Aorta (tissue), 5 donors: ENCODE measurements at places on chromosomes 12 and 14. TPM values are rescaled to one million over a fixed set of nuclear protein-coding genes. Genes with fewer than 3 reads are reported as not detected.

DNA sequence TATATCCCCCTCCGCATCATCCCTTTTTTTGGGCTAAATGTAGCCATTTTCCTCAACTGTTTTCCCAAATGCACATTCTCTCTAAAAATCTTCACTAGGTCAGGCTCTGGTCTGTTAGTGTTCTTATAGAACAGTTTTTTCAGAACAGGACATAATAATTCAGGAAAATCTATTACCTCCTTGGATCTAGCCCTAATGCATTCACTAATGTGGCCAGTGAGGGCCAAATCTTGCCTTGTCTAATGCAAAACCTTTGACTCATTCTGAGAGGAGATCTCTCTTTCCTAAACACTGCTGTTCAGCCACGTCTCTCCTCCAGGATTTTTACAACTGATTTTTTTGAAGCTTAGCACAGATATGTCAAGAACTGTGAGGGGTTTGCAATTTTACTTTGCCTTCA lies 15.5 kb downstream of the C14orf132 start:
- DNase-seq: no peak

- DNase-seq: no peak
Observed at GRCh38 chr14:54137614-54137961, 181.0 kb upstream of the BMP4 start.

DNA sequence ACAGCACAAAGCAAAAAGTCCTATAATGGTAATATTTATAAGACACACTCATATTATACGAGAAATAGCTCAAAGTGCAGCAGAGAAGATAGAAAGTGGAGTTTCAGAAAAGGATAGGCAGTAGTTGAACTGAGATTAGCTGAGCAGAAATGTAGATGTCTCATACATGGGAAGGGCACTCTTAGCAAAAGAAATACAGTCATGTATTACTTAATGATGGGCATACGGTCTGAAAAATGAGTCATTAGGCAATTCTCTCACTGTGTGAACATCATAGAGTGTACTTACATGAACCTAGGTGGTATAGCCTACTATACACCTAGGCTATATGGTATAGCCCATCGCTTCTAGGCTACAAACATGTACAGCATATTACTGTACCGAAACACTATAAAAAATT lies 671.3 kb downstream of the RPS29 start:
- no peak for DNase-seq

GRCh38 chr12:105226219-105226618 lies 9.8 kb downstream of the APPL2 start:
- peak; percentile 82 for DNase-seq

GRCh38 chr12:82523996-82524395 lies 162.7 kb upstream of the TMTC2 start:
- DNase-seq: no peak

DNA sequence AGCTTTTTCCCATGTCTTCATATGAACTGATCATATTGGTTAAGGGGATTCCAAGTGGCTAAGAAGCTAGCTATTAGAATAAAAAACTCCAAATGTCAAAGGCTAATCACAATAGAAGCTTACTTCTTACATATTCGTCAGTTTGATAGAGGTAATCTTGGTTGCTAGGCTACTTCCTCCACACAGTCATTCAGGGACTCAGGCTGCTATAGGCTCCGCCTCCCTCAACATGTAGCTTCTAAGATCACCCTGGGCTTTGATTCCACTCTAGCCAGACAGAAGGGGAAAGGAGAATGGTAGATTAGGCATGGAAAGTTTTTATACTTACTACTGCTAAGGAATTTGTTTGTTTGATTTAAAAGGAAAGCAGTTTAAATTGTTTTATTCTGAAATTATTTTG lies 207.9 kb downstream of the EFCAB11 start:
- no peak for DNase-seq

- no peak for DNase-seq
Observed at GRCh38 chr12:117125272-117125613, 26.0 kb upstream of the TESC start.

- DNase-seq: no peak
Observed at GRCh38 chr12:18690653-18691052, 47.2 kb downstream of the PLCZ1 start.

GRCh38 chr12:34398366-34398705 lies 376.0 kb downstream of the ALG10 start:
- peak; percentile 19 for DNase-seq

DNA sequence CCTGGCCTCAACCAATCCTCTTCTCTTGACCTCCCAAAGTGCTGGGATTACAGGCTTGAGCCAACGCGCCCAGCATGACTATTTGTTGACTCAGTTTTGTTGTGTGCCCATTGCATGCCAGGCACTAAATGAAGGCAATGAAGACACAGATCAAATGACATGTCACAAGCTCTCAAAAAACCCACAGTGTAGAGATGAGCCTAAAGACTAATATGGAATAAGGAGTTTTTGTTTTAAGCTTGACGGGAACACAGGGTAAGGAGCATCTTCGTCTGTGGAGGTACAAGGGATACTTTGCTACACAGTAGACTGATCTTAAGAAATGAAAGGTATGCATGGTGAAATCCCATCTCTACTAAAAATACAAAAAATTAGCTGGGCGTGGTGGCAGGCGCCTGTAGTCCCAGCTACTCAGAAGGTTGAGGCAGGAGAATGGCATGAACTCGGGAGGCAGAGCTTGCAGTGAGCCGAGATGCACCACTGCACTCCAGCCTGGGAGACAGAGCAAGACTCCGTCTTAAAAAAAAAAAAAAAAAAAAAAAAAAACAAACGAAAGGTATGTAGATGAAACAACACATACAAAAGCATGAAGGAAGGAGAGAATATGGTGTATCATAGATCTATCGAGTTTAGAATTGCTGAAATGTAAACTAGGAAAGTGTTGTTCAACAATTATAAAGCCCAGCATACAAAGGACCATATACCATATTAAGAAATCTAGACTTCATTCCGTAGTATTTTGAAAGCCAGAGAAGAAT lies 122.1 kb upstream of the PTPRB start:
- DNase-seq: no peak

GRCh38 chr12:9991876-9992275 lies 7.0 kb downstream of the CLEC1B start:
- DNase-seq: no peak

GRCh38 chr12:111405859-111406473 lies at the start of gene SH2B3:
SH2B3 (plus strand) TSS chr12:111405923; CDS start chr12:111418146, 12,223 bp downstream.
- peak; percentile 66 for DNase-seq

DNA sequence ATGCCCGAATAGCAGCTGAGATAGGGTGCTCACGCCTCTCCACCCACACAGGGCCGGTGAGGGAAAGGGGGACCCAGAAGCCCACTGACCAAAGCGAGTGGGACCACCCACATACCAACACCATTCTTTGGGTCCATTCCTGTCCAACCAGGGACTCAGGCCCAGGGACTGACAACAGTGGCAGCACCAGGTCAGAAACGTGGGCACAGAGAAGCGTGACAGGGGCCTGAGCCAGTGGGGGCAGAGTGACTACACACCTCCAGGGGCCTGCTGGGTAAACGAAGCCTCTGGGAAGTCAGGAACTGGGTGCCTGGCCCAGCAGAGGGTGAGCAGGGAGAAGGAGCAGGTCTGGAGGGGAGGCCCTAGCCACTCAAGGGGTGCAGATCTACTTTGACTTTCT lies 13.7 kb downstream of the SPRYD3 start:
- DNase-seq: peak; percentile 77

DNA sequence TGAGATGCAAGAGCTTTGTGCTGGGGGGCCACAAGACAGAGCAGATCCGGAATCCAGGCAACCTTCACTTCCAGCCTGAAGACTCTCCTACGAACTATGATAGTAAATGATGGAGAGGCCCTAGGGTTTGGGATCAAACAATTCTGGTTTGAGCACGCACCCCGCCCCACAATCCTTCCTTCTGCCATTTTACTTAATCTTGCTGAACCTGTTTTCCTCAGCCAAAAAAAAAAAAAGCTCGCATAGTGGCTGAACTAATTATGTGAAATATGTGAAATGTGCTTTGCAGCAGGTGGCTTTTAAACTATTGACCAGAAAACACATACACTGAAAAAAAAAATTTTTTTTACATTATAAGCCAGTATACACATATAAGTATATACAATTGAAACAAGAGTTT lies 667 bp upstream of the ITFG2 start:
- no peak for DNase-seq

DNA sequence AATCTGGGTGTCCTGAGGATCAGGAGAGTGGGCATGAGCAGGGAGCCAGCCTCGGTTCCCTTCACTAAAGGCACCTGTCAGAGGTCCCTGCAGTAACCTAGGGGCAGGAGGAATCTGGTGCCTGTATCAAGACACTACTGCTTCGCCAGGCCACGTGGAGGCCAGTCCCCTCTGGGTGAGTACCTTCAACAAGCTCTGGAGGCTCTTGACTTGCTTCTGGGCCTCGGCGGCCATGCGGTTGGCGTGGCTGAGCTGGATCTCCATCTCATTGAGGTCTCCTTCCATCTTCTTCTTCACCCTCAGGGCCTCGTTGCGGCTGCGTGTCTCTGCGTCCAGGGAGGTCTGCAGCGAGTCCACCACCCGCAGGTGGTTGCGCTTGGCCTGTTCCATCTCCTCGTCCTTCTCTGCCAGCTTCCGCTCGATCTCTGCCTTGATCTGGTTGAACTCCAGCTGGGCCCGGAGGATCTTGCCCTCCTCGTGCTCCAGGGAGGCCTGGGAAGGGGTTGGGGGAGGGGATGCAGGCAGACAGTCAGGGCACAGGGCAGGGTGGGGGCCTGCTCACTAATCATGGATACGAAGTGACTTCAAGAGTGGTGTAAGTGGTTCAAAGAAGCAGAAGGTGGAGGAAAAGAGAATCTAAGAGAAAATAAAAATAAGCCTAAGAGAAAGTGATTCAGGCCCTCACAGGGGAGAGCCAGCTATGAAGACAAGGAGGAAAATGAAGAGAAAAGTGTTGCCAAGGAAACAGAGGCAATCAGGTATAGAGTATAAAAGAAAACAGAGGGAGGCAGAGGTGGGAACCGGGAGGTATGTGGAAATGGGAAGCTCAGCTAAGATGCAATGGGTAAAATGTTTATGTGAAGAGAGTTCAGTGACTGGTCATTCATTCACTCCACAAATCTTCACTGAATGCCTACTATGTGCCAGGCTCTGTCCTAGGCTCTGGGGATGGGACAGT lies 8.0 kb upstream of the MYH6 start:
- DNase-seq: no peak

DNA sequence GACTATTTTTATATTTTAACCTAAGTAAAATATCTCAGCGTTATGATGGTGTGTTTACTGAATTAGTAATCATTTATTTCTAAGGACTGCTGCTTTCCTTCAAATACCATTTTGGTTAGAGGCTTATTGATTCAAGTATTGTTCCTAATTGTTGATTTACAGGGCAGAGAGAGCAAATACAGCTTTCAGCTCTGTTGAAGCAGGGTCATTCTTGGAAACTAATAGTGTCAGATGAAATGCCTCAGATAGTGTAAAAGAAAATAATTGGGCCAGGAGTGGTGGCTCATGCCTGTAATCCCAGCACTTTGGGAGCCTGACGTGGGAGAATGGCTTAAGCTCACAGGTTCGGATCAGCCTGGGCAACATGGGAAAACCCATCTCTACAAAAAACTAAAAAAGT lies 249.3 kb downstream of the FUT8 start:
- DNase-seq: no peak

GRCh38 chr14:31582286-31582691 lies 21.1 kb downstream of the NUBPL start:
- DNase-seq: no peak

DNA sequence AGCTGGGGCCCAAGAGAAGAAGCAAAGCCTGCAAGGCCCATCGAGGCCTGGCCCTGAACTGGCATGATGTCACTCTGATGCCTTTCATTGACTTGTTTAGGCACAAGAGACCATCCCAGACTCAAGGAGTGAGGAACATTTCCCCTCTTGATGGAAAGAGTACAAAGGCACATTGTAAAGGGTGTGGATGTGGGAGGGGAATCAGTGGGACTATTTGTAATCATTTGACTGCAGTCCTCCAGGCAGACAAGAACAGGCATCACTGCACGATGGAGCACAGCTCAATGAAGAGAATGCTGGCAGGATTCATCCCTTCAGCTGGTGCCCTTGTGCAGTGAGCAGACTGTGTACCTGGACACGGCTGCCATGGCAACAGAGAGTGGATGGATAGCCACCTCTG lies 87.9 kb downstream of the LGMN start:
- DNase-seq: no peak

DNA sequence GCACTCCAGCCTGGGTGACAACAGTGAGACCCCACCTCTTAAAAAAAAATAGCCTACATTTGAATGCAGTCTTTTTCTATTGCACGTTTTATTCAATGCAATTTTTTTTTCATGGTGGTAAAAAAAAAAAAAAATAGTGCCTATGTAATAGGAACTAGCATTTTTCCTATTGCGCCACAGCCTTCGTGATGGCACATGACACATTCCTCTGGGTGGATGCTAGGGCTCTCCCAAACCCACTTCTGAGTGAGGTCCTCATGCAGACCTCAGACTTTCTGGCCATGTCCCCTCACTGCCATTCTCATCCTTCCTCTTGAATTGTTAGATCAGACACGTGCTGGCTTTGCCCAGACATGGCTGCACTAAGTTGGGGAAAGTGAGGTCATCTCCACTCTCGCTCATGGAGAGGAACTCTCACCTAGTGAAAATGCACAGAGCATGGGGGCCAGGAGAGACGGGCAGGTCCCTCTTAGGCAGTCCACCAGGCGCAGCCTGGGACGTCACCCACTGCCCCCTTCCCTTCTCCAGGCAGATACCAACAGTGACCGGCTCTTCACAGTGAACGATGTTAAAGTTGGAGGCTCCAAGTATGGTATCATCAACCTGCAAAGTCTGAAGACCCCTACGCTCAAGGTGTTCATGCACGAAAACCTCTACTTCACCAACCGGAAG lies 19.2 kb downstream of the DCAF4 start:
- no peak for DNase-seq

DNA sequence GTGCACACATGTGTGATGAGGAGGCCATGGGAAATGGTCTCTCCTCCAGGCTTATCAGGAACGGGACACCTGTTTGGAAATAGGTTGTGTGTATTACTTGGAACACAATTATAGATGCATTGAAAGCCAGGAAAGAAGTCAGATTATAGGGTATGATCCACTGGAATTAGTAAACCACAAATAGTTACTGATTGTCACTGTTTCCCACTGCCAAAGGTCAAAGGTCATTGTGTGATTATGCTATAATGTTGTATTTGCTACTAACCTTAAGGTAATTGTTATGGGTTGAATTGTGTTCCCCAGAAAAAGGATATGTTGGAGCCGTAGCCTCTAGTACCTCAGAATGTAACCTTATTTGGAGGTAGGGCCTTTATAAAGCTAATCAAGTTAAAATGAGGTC lies 129.9 kb upstream of the FBXO33 start:
- DNase-seq: no peak

The SIX1 gene
- total RNA-seq: 10.6 TPM

The TMEM229B gene
- 4.8 TPM for total RNA-seq

The SYT10 gene
- total RNA-seq: not detected

The CLEC6A gene
- total RNA-seq: not detected

The CCDC196 gene
- total RNA-seq: not detected
